ENCODE measurements at places on chromosomes 12 and 14. TPM values are rescaled to one million over a fixed set of nuclear protein-coding genes. Genes with fewer than 3 reads are reported as not detected.

- no peak overlapping the region for H3K27ac ChIP-seq
- DNase-seq = no peak
- H3K4me3 ChIP-seq = no peak overlapping the region
- no peaks in the 10 kb centered on the region for H3K36me3 ChIP-seq
- H3K27me3 ChIP-seq = no peaks in the 10 kb centered on the region
Measured at GRCh38 chr12:61029516-61029915, 1230.7 kb upstream of the USP15 start.

DNA sequence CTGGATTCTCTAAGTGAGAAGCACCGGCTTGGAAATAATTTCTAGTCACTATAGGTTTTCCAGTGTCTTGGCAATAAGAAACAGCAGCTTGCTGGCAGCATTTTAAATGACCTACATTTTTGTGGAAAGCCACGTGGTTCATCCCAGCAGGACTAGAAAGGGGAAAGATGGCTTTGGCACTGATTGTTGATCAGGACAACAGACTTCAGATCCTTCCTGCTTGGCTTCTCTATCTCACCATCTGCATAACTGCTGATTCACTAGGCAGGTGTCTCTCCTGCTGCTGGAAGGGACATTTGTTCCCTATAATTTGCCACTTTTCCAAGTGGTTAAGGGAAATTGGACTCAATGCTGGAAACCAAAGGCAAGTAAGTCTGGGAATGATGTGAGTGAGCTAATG, 131.0 kb downstream of the TTC8 start:
- H3K4me3 ChIP-seq = no peak overlapping the region
- no peaks in the 10 kb centered on the region for H3K4me1 ChIP-seq
- H3K27me3 ChIP-seq = no peaks in the 10 kb centered on the region

- no peaks in the 10 kb centered on the region for H3K27me3 ChIP-seq
- no peak overlapping the region for H3K27ac ChIP-seq
- no peak overlapping the region for H3K4me3 ChIP-seq
- DNase-seq = no peak
Measured at GRCh38 chr14:84527706-84528105, 1002.2 kb upstream of the FLRT2 start.

GRCh38 chr12:24728366-24728765, 220.5 kb downstream of the BCAT1 start:
- no peak overlapping the region for H3K4me3 ChIP-seq
- no peaks in the 10 kb centered on the region for H3K4me1 ChIP-seq
- no peak for DNase-seq
- no peaks in the 10 kb centered on the region for H3K36me3 ChIP-seq
- no peak overlapping the region for H3K27ac ChIP-seq

- no peaks in the 10 kb centered on the region for H3K27me3 ChIP-seq
- peaks cover 11% of the 10 kb centered on the region for H3K4me1 ChIP-seq
- no peaks in the 10 kb centered on the region for H3K36me3 ChIP-seq
- no peak overlapping the region for H3K4me3 ChIP-seq
Measured at GRCh38 chr12:5748027-5748426, 197.0 kb downstream of the ANO2 start.

- no peak for DNase-seq
- H3K27me3 ChIP-seq = no peaks in the 10 kb centered on the region
- H3K27ac ChIP-seq = no peak overlapping the region
- no peaks in the 10 kb centered on the region for H3K4me1 ChIP-seq
- H3K36me3 ChIP-seq = no peaks in the 10 kb centered on the region
Measured at GRCh38 chr14:42929806-42930480, 1323.3 kb downstream of the LRFN5 start.

- H3K4me3 ChIP-seq = no peak overlapping the region
- H3K4me1 ChIP-seq = peaks cover 5% of the 10 kb centered on the region
- H3K27me3 ChIP-seq = no peaks in the 10 kb centered on the region
- no peak for DNase-seq
- H3K36me3 ChIP-seq = no peaks in the 10 kb centered on the region
Measured at GRCh38 chr12:53579545-53579955, 46.6 kb downstream of the ATF7 start.

Gene TAS2R50
- total RNA-seq = not detected

Gene SLC25A47
- not detected for total RNA-seq

Gene GALNT9
- total RNA-seq = not detected

Gene KRT2
- total RNA-seq = not detected

Gene SLCO1B3
- total RNA-seq = not detected

Gene SERPINA3
- 1.2 TPM for total RNA-seq

Measured in heart right ventricle (tissue), 16 donors.